ENCODE measurements at places on chromosomes 11 and 22.

DNA sequence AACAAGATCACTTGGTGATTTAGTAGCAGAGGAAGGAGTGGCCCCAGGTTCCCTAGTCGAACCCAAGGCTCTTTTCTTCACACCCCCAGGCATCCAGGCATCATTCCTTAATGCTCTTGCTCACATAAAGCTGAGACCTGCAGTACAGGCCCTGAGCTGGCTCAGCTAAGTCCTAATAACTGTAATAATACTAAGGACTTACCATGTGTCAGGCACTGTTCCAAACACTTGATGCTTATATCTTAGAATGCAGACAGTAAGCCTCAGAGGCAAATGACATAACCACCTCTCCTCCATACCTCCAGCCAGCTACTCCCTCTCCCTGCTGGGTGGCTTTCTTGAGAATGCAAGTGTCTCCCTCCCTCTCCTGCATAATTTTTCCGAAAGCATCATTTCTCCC, 33.2 kb downstream of the ANKK1 start:
- H3K36me3 ChIP-seq = no peaks in the 10 kb centered on the region
- no peaks in the 10 kb centered on the region for H3K4me1 ChIP-seq
- no peak for DNase-seq
- H3K27me3 ChIP-seq = peaks cover 8% of the 10 kb centered on the region
- no peak overlapping the region for H3K4me3 ChIP-seq
- no peak overlapping the region for H3K27ac ChIP-seq

- H3K36me3 ChIP-seq = peaks cover 62% of the 10 kb centered on the region
- peaks cover 12% of the 10 kb centered on the region for H3K4me1 ChIP-seq
- no peak for DNase-seq
- no peak overlapping the region for H3K4me3 ChIP-seq
- no peak overlapping the region for H3K27ac ChIP-seq
Measured at GRCh38 chr22:42910221-42910942, 53.3 kb upstream of the ARFGAP3 start.

DNA sequence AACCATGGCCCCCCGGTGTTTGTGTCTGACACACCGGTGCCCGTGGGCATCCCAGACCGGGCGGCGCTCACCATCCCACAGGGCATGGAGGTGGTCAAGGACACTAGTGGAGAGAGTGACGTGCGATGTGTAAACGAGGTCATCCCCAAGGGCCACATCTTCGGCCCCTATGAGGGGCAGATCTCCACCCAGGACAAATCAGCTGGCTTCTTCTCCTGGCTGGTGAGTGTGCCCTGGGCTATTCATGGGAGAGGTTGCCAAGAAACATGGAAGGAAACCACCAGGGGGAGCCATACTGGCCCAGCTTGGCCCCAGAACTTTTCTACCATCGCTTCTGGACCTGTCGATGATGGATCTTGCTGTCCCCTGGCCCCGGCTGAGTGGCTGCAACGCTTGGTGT, 36.5 kb downstream of the PRDM11 start:
- no peaks in the 10 kb centered on the region for H3K27me3 ChIP-seq
- H3K27ac ChIP-seq = no peak overlapping the region
- DNase-seq = no peak
- no peaks in the 10 kb centered on the region for H3K4me1 ChIP-seq
- H3K36me3 ChIP-seq = peaks cover 5% of the 10 kb centered on the region

DNA sequence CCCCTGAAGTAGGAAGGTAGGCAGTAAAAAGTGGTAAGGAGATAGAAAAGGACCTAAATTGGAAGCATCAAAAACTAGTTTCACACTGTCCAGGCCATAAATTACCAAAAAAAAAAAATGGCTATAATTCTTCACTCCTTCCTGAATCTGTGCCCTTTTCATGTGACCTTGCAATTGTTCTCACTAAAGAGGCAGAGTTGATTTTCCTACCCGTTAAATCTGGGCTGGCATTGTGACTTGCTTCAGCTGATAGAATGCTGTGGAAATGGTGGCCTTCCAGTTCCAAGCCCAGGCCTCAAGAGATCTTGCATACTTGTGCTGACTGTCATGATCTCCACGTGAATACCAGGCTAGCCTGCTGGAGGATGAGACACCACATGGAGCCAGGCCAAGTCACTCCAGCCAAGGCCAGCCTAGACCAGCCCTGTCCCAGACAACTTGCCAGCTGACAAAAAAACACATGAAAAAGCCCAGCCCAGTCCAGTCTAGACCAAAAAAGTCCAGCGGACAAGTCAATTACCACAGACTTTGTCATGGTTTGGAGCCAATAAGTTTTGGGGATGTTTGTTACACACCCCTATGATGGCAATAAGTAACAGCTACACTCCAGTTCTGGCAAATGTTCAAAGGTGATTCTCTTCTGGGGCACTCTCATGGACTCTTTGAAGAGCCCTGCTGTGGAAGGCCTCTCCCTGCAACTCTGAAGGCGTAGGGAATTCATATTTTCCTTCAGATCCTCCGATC, 51.4 kb upstream of the NUP50 start:
- H3K4me3 ChIP-seq = no peak overlapping the region
- no peaks in the 10 kb centered on the region for H3K36me3 ChIP-seq
- H3K4me1 ChIP-seq = no peaks in the 10 kb centered on the region
- H3K27ac ChIP-seq = no peak overlapping the region
- no peaks in the 10 kb centered on the region for H3K27me3 ChIP-seq

- no peak overlapping the region for H3K27ac ChIP-seq
- DNase-seq = no peak
- H3K27me3 ChIP-seq = no peaks in the 10 kb centered on the region
- no peak overlapping the region for H3K4me3 ChIP-seq
- H3K36me3 ChIP-seq = no peaks in the 10 kb centered on the region
Measured at GRCh38 chr11:44831605-44832394, 105.0 kb downstream of the TSPAN18 start.

GRCh38 chr11:5665746-5666401, 19.0 kb downstream of the TRIM5 start:
- H3K27me3 ChIP-seq = no peaks in the 10 kb centered on the region
- H3K36me3 ChIP-seq = peaks cover 86% of the 10 kb centered on the region
- no peak overlapping the region for H3K27ac ChIP-seq
- DNase-seq = no peak
- no peaks in the 10 kb centered on the region for H3K4me1 ChIP-seq
- H3K4me3 ChIP-seq = no peak overlapping the region

GRCh38 chr11:83162377-83162776, 5.4 kb downstream of the PCF11 start:
- DNase-seq = no peak
- H3K27me3 ChIP-seq = no peaks in the 10 kb centered on the region
- no peak overlapping the region for H3K27ac ChIP-seq
- no peak overlapping the region for H3K4me3 ChIP-seq

- no peak overlapping the region for H3K27ac ChIP-seq
- DNase-seq = no peak
- H3K4me3 ChIP-seq = no peak overlapping the region
- no peaks in the 10 kb centered on the region for H3K36me3 ChIP-seq
Measured at GRCh38 chr11:46457021-46457420, 65.4 kb upstream of the CHRM4 start.

DNA sequence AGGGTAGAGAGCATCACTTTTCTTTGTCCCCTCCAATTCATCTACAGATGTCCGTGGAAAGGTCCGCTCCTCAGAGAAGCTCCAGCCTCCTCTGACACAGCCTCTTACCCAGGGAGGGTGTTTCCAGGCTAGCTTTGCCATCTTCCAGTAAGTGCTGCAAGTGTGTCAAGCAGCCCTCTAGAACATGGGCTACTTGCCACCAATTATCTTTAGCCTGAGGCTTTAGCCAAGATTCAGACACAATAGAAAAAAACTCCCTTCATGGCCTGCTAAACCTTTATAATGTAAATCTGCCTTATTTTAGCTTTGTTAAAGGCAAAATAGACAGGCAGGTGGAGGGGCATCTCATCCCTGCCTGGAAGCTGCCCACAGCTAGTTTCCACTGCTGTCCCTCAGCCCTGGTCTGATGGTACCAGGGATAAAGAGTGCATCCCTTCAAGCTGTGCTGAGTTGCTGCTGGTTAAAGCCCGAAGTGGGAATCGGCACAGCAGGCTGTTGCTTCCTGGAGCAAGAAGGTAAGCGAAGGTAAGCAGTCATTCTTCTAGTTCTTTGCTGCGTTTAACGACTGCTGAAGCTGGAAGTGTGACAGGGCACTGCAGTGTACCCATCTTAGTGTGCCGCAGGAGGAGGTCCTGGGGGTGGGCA, 190.1 kb upstream of the E2F8 start:
- peaks cover 19% of the 10 kb centered on the region for H3K4me1 ChIP-seq
- no peak overlapping the region for H3K4me3 ChIP-seq
- no peak for DNase-seq
- no peaks in the 10 kb centered on the region for H3K36me3 ChIP-seq

- peaks cover 3% of the 10 kb centered on the region for H3K27me3 ChIP-seq
- no peak overlapping the region for H3K4me3 ChIP-seq
- H3K36me3 ChIP-seq = no peaks in the 10 kb centered on the region
- no peaks in the 10 kb centered on the region for H3K4me1 ChIP-seq
- no peak overlapping the region for H3K27ac ChIP-seq
Measured at GRCh38 chr22:22810471-22810870, 77.1 kb upstream of the IGLL5 start.

GRCh38 chr11:109421981-109422869, at the start of gene C11orf87:
TSS of gene C11orf87 (plus strand) at chr11:109422190. CDS start at chr11:109423634, 1,444 bp downstream.
- H3K27ac ChIP-seq = no peak within 1 kb of the TSS
- H3K4me1 ChIP-seq = peaks cover 7% of the 10 kb centered on the region
- peak; percentile 17 for DNase-seq

GRCh38 chr11:8832571-8833260, 78.3 kb upstream of the AKIP1 start:
- peaks cover 44% of the 10 kb centered on the region for H3K36me3 ChIP-seq
- DNase-seq = no peak
- peaks cover 12% of the 10 kb centered on the region for H3K4me1 ChIP-seq
- H3K27ac ChIP-seq = peak overlapping the region; percentile 24
- no peaks in the 10 kb centered on the region for H3K27me3 ChIP-seq

DNA sequence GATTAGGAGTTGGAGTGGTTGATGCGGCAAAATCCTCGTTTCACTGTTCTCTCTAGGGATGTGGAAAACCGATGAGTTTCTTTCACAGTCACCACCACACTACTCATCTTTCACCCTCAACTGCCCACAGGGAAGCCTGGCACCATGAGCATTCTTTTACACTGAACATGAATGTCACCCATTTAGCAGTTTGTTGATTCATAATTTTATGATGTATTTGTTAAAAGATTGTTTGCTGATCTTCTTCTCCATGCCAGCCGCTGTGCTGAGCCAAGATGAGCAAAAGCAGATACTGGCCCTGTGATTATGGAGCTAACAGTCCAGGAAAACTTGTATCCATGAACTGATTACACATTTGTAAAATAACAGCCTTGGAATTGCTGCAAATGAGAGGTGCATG, 3.9 kb upstream of the SCGB1D2 start:
- no peaks in the 10 kb centered on the region for H3K27me3 ChIP-seq
- H3K4me3 ChIP-seq = no peak overlapping the region
- no peak overlapping the region for H3K27ac ChIP-seq
- DNase-seq = no peak
- H3K36me3 ChIP-seq = no peaks in the 10 kb centered on the region
- H3K4me1 ChIP-seq = no peaks in the 10 kb centered on the region

- H3K36me3 ChIP-seq = no peaks in the 10 kb centered on the region
- no peak for DNase-seq
- H3K27me3 ChIP-seq = peaks cover 9% of the 10 kb centered on the region
- peaks cover 14% of the 10 kb centered on the region for H3K4me1 ChIP-seq
Measured at GRCh38 chr11:33775832-33776470, 1.6 kb upstream of the FBXO3 start.

DNA sequence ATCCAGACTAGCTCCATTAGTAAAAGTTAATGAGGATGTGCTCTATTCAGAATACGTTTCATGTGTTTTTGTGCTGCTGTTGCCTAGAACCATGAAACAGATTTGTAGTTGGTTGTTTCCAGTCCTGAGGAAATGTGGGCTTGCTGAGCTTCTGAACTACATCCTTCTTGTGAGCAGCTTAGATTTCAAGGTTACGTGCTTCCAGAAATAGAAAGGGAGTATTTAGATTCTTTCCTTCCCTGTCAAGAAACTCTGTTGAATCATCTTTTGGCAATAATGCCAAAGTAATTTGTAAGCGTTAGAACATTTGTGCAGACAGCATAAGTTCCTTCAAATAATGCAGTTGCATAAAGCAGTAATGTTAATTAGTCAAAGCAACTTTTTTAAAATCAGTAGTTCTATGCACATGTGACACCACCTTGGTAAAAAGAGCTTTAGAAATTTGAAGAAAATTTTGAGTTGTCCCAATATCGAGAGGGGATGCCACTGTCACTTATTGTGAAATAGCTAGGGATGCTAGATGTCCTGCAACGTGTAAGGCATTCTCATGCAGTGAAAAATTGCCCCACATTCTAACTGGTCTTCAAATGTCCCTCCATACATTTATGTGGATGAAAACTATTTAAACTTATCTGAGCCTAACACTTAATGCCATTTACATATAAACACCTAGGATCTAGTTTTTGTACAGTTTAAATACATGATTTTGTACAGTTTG, 169.6 kb downstream of the ETS1 start:
- no peak for DNase-seq
- H3K27me3 ChIP-seq = no peaks in the 10 kb centered on the region
- H3K27ac ChIP-seq = no peak overlapping the region
- H3K4me1 ChIP-seq = peaks cover 4% of the 10 kb centered on the region
- H3K4me3 ChIP-seq = no peak overlapping the region

- no peak overlapping the region for H3K27ac ChIP-seq
- peaks cover 13% of the 10 kb centered on the region for H3K36me3 ChIP-seq
- no peaks in the 10 kb centered on the region for H3K27me3 ChIP-seq
Measured at GRCh38 chr22:23763579-23763945, 772 bp downstream of the C22orf15 start.

Data from neuronal stem cell (in vitro differentiated cells).